ENCODE measurements at places on chromosomes 1 and 21.

GRCh38 chr1:182589931-182590330, 875 bp upstream of the RNASEL start:
- no peak for DNase-seq

GRCh38 chr1:118210051-118210722, 25.2 kb upstream of the SPAG17 start:
- DNase-seq: no peak

- no peak for DNase-seq
Observed at GRCh38 chr1:1207571-1207892, 1.1 kb upstream of the TNFRSF18 start.

DNA sequence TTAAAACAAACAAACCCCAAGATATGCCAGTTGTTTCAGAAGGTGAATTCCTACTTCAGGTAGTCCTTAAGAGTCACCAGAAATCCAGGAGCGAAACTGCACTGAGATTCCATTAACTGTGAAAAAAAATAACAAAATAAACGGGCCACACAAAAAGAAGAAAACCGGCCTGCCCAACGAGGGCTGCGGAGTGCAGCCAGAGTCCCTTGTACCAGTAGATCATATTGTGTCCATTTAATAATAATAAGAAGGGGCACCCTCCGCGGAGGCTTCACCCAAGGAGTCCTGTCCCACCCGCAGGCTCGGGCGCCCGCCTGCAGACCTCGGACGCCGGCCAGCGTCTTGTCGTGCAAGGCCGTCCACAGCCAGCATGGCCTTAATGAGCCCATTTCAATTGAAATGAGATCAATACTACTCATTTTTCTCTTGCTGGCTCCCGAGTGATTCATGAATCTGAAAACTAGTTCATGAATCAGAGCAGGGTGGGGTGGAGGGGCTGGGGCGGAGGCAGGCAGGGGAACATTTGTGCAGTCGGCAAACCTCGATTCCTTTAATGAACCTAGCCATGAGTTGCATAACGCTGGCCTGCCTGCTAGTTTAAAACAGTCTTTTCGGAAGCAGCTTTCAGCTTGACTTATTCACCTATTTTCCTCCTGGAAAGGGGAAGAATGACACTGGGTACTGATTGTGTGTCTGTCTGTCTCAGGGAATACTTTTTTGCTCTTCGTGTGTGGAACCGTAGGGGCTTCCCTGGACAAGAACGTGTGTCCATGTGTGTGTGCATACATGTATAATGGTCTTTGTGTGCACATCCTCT, 113.1 kb upstream of the IRF2BP2 start:
- peak; percentile 66 for DNase-seq

- no peak for DNase-seq
Observed at GRCh38 chr21:22244516-22244915, 1246.3 kb downstream of the NCAM2 start.

DNA sequence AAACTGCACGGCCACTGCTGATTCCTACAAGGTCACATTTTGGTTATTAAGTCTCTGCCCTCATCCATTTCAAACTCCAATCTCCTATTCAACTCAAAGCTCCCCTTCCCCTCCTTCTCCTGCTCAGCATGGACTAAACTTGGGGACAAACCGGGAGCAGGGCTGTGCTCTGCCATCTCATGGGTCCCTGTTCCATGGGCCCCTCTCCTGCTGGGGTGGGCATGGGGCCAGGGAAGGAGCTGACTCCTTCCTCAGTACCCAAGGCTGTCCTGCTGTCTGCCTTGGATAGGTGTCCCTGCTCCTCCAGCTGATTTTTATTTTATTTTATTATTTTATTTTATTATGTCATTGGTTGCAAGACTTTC, 27.1 kb downstream of the TNNT2 start:
- DNase-seq: no peak

- no peak for DNase-seq
Observed at GRCh38 chr1:69129538-69129937, 438.2 kb upstream of the LRRC7 start.

DNA sequence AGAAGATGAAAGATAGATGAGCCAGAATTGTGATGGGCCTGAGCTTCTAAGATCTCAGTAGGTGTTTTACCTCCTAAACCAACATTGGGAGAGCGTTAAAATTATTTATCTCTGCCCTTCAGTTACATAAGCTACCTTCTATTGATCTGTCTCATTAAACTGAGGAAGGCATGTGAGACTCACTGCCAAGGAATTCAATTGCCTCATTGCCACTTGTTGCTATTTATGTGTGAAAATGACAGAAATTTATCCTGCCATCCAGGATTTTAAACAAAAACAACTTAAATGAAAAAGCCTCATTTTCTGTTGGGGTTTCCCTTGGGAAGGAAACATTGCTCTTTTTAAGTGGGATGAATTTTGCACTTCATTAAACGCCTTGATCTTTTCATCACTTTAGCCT, 78.7 kb upstream of the RUNX1 start:
- DNase-seq: peak; percentile 52

DNA sequence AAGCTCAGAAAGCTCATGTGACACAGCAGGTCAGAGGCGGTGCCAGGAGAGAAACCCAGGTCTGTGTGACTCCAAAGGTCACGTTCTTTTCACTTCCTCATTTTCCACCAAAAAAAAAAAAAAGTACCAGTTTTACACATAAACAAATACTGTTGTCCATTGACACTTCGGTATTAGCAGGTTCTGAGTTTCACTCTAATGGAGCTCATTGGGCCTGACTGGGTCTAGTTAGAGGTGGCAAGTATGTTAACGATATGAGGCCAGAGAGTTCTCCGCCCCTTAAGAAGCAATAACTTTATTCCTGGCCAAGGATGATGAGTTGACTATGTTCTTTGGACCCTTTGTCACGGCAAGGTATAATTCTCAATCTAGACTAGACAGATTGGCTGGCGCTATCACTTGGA, 30.0 kb upstream of the SDE2 start:
- peak; percentile 41 for DNase-seq

GRCh38 chr21:35696644-35697043, 363.7 kb downstream of the SETD4 start:
- DNase-seq: no peak

DNA sequence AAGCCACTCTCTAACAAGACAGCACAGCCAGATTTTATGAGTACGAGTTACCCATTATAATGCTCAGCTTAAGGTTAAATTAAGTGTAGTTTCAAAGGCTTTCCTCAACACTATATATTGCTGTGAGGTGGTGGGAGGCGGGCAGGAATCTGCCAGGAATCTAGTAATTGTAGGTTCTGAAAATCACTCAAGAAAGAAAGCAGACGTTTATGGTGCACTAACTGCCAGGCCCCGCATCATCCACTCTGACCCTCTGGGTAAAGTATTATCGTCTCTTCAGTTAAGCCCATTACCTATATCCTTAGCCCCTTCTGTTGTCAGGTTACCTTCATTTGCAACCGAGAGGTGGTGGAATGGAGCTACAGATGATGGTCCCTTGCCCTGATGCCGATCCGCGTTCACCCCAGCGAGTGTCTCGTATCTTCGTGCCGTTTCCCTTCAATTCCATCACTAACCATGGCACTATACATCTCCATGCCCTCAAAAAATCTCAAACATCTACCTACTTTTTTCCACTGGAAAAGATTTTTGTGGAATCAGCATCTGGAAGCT, 12.4 kb downstream of the HMGN1 start:
- DNase-seq: peak; percentile 7

GRCh38 chr1:234701737-234702341, 91.9 kb upstream of the IRF2BP2 start:
- no peak for DNase-seq

DNA sequence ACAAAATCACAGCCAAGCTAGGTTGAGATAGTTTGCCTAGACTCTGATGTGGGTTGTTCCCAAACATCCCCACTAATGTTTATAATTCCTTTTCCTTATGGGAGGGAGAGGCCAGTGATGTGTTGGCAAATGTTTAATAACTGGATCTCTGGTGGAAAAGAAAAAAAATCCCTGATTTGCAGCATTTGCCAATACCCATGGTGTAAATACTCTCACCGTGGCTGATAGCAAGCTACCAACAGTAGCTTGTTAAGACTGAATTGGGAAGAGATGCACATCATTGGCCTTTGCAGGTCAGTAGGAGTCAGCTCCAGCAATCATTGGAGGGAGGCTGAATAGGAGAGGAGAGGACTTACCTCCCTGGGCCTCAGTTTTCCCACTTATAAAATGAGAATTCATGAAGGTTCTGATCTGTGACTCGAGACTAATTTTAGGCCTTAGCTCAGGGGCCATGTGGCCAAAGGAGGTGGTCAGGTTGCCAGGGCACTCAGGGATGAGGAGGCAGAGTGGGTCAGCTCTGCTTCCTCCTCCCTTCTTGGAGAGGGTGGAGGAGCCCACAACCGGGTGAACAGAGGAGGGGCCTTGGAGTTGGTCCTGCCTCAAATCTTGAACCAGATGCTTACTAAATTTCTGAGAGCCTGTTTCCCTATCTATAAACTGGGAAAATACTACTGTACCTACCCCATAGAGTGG, 20.0 kb upstream of the SCMH1 start:
- DNase-seq: no peak

- DNase-seq: no peak
Observed at GRCh38 chr1:4486408-4487120, 167.8 kb upstream of the AJAP1 start.

GRCh38 chr1:52190500-52191252, 48.8 kb downstream of the ZFYVE9 start:
- DNase-seq: no peak

- no peak for DNase-seq
Observed at GRCh38 chr1:192703283-192704206, 67.6 kb downstream of the RGS13 start.

DNA sequence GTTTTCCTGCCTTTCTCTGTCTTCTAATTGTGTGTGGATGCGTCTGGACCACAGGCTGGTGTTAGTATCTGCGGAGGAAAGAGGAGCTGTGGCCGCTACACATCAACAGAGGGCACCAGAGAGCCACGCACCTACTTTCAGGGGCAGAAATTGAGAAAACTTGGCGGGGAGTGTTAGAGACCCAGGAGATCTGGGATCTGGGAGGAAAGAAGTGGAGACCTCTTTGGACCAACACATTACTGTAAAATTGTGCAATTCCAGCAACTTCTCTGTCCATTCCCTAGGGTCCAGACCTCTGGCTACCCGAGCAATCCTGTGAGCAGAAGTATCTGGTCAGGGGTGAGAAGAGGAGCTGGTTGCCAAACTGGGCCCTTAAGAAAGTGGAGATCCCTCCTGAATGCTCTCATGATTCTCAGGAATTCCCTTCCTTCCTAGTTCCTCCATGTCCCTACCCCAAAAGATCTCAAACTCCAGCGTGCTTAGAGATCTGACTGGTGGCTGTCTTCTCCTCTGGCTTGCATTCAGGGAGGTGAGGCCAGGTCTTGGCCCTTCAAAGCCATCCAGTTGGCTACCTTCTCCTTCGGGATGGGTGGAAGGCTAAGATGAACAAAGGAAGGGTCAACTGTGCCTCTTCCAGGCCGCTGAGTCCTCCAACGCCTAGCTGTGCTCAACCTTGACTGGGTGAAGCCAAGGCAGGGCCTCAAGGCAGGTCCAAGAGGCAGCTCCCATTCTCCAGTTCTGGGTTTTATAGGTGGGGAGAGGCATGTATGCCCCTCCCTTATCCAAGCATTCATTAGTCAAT, 1.2 kb upstream of the KIRREL1 start:
- peak; percentile 23 for DNase-seq

DNA sequence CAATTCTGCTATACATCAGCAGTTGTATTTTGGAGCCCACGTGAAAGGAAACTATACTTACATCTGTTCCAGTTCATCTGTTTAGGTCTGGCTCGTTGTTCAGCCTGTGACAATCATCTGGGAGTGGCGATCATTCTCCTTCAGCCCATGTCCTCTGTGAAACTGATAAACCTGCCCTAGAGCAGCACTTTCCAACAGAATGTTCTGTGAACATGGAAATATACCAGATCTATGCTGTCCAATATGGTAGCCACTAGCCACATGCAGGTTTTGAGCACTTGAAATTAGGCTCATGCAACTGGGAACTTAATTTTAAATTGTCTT, 24.5 kb upstream of the COQ8A start:
- DNase-seq: no peak

DNA sequence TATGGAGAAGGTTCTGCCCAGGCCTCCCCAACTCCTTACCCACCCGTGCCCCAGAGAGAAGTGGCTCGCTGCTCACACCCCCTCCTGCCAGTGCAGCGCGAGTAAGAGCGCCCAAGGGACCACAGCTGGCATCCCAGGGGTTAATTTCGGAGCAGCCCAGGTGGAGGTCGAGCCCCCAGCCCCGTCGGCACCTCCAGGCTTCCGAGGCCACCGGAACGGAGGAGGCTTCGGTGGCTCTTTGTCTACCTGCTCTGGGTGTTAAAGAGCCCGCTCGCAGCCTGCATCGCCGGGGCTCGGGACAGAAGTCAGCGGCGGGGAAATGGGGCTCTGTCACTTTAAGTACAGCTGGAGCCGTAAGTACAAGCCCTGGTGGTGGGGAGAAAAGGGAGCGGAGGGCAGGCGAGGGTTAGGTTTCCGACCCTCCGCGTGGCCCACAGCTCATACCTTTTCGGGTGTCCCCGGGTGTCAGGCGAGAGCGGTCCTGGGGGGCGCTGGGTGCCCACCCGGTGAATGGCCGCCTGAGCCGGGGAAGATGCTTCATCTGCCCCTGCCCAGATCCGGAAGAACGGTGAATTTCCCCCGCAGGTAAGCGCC, 89.4 kb upstream of the IPO9 start:
- no peak for DNase-seq

GRCh38 chr1:87513966-87514660, 185.4 kb downstream of the LMO4 start:
- peak; percentile 79 for DNase-seq

- no peak for DNase-seq
Observed at GRCh38 chr1:1286313-1287261, 6.4 kb downstream of the SCNN1D start.

GRCh38 chr1:183882335-183883167, 77.6 kb downstream of the RGL1 start:
- no peak for DNase-seq

DNA sequence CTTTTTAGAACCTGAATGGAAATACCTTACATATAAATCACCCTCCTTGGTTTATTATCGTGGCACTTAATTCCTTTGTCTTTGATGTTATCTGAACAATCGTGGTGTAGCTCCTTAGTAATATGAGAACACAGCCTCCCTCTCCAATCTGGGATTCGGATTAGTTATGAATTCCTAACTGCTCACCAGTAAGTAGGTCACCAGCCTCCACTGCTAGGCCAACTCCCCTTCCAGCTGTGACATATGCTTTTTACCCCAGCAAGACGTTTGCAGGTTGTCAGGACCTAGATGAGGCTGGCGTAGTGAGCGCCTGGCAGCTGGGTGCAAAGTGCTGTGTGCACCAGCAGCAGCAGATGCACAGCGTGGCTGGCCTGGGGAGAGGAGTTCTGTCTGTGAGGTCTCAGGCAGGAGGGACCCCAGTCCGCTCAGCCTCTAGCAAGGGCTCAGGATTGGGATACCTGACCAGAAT, 38.2 kb downstream of the NTPCR start:
- no peak for DNase-seq

Measured in trophoblast cell (in vitro differentiated cells and primary cell).